ENCODE measurements at places on chromosomes 6 and 20.

- no peak for DNase-seq
Measured at GRCh38 chr6:88481519-88481918, 315.4 kb upstream of the CNR1 start.

GRCh38 chr6:110054664-110055386 lies 76.7 kb downstream of the GPR6 start:
- no peak for DNase-seq

GRCh38 chr6:101395345-101395744 lies 1.8 kb downstream of the GRIK2 start:
- no peak for DNase-seq

- DNase-seq = no peak
Measured at GRCh38 chr20:39069976-39070375, 107.8 kb downstream of the DHX35 start.

- DNase-seq = peak; percentile 68
Measured at GRCh38 chr6:136607932-136608772, 57.9 kb upstream of the MAP7 start.
